ENCODE measurements at places on chromosomes 4 and X.

GRCh38 chrX:41095908-41096307, 10.7 kb downstream of the USP9X start:
- no peak for DNase-seq

GRCh38 chrX:112664924-112665323, 14.8 kb downstream of the LHFPL1 start:
- no peak for DNase-seq

GRCh38 chr4:76270244-76271175, 19.0 kb downstream of the FAM47E start:
- DNase-seq: no peak

DNA sequence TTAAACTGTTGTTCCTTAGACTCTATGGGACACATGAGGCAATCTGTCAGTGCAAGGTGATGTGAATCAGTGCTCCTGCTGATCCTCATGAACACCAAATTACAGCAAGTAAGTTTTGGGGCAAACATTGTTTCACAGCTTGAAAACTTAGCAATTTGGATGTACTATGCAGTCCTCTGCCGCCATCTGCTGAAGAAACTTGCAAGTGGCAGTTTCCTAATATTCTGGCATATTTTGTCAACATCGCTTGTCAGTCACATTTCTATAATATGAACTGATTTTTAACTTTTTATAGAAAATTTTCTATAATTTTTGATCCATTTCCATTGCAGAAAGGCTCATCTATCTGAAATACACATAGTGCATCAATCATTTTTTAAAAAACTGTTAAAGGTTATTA, 56.3 kb downstream of the ZAR1 start:
- peak; percentile 24 for DNase-seq

All from AG09309 (cell line).